Heart left ventricle (tissue), 16 donors: ENCODE measurements at places on chromosomes 11 and 22. TPM values are rescaled to one million over a fixed set of nuclear protein-coding genes. Genes with fewer than 3 reads are reported as not detected.

The NXPE4 gene
- not detected for polyA plus RNA-seq

The SNX32 gene
- polyA plus RNA-seq, result 0.54 TPM

The TENM4 gene
- polyA plus RNA-seq, result 0.08 TPM

The NLRP10 gene
- polyA plus RNA-seq, result not detected

The ST14 gene
- polyA plus RNA-seq, result 1.4 TPM

The SORL1 gene
- 0.83 TPM for polyA plus RNA-seq

The THRSP gene
- polyA plus RNA-seq, result 9.5 TPM

The PKDREJ gene
- 0.03 TPM for polyA plus RNA-seq

The DEUP1 gene
- not detected for polyA plus RNA-seq

The NFAM1 gene
- polyA plus RNA-seq, result 0.69 TPM

The RASL10A gene
- 1.1 TPM for polyA plus RNA-seq

The ACTN3 gene
- polyA plus RNA-seq, result 0.01 TPM

The SLC25A45 gene
- polyA plus RNA-seq, result 3.8 TPM

The RTN4RL2 gene
- polyA plus RNA-seq, result 1.0 TPM

The TRIM48 gene
- polyA plus RNA-seq, result not detected

The PLAAT5 gene
- polyA plus RNA-seq, result 0.73 TPM

The BIRC2 gene
- polyA plus RNA-seq, result 17.9 TPM

The SRSF8 gene
- polyA plus RNA-seq, result 22.1 TPM

The TMEM191B gene
- not detected for polyA plus RNA-seq

The SPDYC gene
- polyA plus RNA-seq, result not detected

The RNF214 gene
- polyA plus RNA-seq, result 12.9 TPM

The C1QTNF4 gene
- 0.91 TPM for polyA plus RNA-seq

The LBHD1 gene
- 1.8 TPM for polyA plus RNA-seq

The MDK gene
- 2.3 TPM for polyA plus RNA-seq

The OR8D1 gene
- not detected for polyA plus RNA-seq

The LMO2 gene
- polyA plus RNA-seq, result 7.9 TPM

The MPEG1 gene
- polyA plus RNA-seq, result 1.4 TPM

The TMEM191C gene
- 0.35 TPM for polyA plus RNA-seq

The TRIM66 gene
- 0.72 TPM for polyA plus RNA-seq

The HPS5 gene
- polyA plus RNA-seq, result 9.8 TPM

The ANKK1 gene
- polyA plus RNA-seq, result 0.11 TPM
